ENCODE measurements at places on chromosomes 6 and 20. TPM values are rescaled to one million over a fixed set of nuclear protein-coding genes. Genes with fewer than 3 reads are reported as not detected.

Gene GLP1R
- total RNA-seq = not detected

Gene EFHC1
- 14.6 TPM for total RNA-seq

Gene RAET1G
- total RNA-seq = not detected

Gene PDE7B
- not detected for total RNA-seq

Gene GCNT2
- total RNA-seq = 68.1 TPM

Gene ELOVL4
- 0.56 TPM for total RNA-seq

Gene GRIK2
- 0.29 TPM for total RNA-seq

Gene FAM83C
- total RNA-seq = not detected

Gene TRIM40
- total RNA-seq = not detected

Gene FGD2
- not detected for total RNA-seq

Gene RGL2
- total RNA-seq = 70.7 TPM

Gene PHF10
- 75.7 TPM for total RNA-seq

Gene ZKSCAN3
- 4.3 TPM for total RNA-seq

Gene HLA-DOB
- 0.61 TPM for total RNA-seq

Gene KCNQ5
- total RNA-seq = 0.07 TPM

Gene ELOVL2
- not detected for total RNA-seq

Gene POM121L2
- total RNA-seq = not detected

Gene MCHR2
- total RNA-seq = not detected

Gene SLC22A16
- not detected for total RNA-seq

Gene DCDC2
- total RNA-seq = 191 TPM

Gene TGM2
- total RNA-seq = 138 TPM

Gene HAO1
- not detected for total RNA-seq

Gene PRSS35
- 72.0 TPM for total RNA-seq

Gene BEND6
- total RNA-seq = not detected

Gene SPINT3
- total RNA-seq = not detected

Gene GPX5
- total RNA-seq = not detected

Gene DPPA5
- not detected for total RNA-seq

Gene SLC24A3
- 0.21 TPM for total RNA-seq

Gene ERVFRD-1
- 0.29 TPM for total RNA-seq

Gene HSF2
- total RNA-seq = 12.1 TPM

Gene TSBP1
- not detected for total RNA-seq

Gene KIF16B
- total RNA-seq = 10.9 TPM

Gene PBOV1
- total RNA-seq = not detected

Gene GRM4
- not detected for total RNA-seq

Gene EPHA7
- total RNA-seq = not detected

All from Caco-2 (cell line).